HS-27A (cell line): ENCODE measurements at places on chromosomes 7 and 10.

- DNase-seq: no peak
Observed at GRCh38 chr7:68256295-68256694, 1259.7 kb downstream of the TYW1 start.

GRCh38 chr10:128835361-128835760, 631.7 kb upstream of the MGMT start:
- DNase-seq: no peak

DNA sequence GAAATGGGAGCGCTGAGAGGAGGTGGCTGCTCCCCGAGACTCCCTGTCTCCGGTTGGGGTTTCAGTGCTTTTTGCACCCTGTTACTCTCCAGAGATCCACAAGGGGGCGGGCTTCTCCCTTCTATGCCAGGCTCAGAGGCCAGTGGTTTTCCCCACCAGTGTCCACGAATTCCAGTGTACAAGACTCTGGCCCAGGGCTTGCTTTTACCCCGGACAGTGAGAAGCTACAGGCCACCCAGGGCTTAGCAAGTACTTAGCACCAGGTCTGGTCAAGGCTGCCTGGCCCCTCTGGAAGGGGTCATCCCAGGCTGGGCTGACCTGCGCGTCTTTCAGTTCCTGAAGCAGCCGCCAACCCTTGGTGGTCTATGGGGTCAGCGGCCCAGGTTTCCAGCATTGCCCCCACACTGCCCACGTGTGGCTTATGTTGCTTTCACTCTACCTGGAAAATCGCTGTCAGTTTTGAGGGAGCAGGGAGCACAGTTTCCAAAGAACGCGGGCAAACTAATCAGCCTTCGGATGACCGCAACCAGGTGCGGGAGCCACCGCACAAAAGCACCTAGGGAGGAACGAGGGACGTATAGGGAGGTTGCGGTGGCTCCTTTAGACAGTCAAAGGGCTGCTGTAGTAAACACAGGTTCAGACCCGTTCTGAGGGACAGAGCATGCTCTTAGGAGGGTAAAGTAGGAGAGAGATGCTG, 6.8 kb downstream of the CYP26A1 start:
- peak; percentile 23 for DNase-seq

- DNase-seq: no peak
Observed at GRCh38 chr10:50536617-50537240, 87.0 kb downstream of the SGMS1 start.

- DNase-seq: no peak
Observed at GRCh38 chr10:28684986-28685580, 7.8 kb downstream of the BAMBI start.

DNA sequence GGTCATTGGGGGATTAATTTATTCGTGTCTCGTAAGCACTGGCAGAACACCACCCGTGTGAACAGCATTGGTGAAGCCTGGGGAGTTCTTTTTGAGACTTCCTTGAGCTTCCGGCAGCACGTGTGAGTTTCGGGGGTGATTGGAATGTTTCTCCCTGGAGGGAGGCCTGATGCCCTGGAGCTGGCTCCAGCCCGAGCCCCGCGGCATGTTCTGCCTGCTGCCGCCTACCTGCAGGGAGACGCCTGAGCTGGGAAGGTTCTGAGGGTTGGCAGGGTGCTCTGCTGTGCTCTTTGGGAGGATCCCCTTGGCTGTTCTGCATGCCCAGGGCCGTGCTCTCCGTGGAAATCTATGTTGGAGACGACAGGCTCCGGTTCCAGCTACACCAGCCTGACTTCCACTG, 159.3 kb downstream of the MGMT start:
- no peak for DNase-seq

GRCh38 chr10:87093632-87094372, 841 bp downstream of the GLUD1 start:
- no peak for DNase-seq

GRCh38 chr10:132571650-132572544, 34.3 kb downstream of the INPP5A start:
- DNase-seq: peak; percentile 27
